Epithelial cell of alveolus of lung (primary cell): ENCODE measurements at places on chromosomes 2 and 18. TPM values are rescaled to one million over a fixed set of nuclear protein-coding genes. Genes with fewer than 3 reads are reported as not detected.

The NCKAP5 gene
- total RNA-seq = 1.9 and 2.2 TPM in 2 replicates

The ANKRD62 gene
- not detected in 2 replicates for total RNA-seq

The HOXD3 gene
- total RNA-seq = not detected in 2 replicates

The CYBRD1 gene
- total RNA-seq = 37.9 and 129 TPM in 2 replicates

The HOXD8 gene
- total RNA-seq = not detected in 2 replicates

The EDAR gene
- total RNA-seq = not detected in 2 replicates

The C2orf78 gene
- total RNA-seq = not detected in 2 replicates

The FRZB gene
- 0.52 and 0.64 TPM in 2 replicates for total RNA-seq

The LYPD1 gene
- total RNA-seq = 0.64 and 26.1 TPM in 2 replicates
